ENCODE measurements at places on chromosomes 5 and 9.

DNA sequence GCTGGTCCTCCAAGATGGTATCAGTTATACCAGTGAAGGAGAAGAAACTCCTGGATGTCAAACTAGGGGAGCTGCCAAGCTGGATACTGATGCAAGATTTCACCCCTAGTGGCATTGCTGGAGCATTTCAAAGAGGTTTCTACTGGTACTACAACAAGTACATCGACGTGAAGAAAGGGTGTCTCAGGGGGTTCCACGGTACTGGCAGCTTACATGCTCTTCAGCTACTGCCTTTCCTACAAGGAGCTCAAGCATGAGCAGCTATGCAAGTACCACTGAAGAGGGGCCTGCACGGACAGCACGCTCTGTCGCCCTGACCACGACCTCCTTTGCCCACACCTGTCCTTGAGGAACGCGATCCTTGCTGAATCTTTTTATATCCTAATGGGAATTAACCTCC, 19.5 kb downstream of the ACTL7B start:
- DNase-seq, result no peak

DNA sequence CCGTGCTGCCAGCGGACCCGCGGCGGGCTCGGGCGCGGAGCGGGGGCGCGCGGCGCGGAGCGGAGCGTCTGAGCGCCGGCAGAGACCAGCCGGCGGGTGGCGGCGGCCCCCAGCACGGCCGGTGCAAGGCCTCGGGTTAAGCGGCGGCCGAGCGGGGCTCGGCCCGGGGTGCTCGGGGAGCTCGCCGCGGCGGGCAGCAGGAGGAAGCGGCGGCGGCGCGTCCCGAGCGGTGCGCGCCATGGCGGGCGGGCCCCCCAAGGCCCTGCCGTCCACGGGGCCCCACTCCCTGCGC, 150 bp downstream of the SNX30 start:
- no peak for DNase-seq

GRCh38 chr9:89740722-89741121, 135.9 kb downstream of the GADD45G start:
- no peak for DNase-seq

DNA sequence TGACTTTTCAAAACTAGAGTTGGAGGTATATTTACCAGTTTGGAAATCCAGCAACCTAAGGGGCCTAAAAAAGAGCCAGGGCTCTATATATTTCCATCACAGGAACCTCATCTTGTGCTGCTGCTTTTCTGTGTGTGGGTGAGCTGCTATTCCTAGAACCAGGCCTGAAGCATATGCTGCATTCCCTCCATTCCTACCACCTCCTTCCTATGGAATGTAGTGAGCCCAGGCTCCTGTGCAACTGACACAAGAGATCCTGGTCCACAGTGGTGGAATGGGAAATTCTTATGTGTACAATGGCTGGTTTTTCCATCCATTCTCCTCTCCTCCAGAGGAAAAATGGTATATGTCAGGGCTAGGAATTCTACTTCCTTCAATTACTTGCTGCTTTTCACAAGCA, 39.1 kb downstream of the SPEF2 start:
- DNase-seq, result no peak

DNA sequence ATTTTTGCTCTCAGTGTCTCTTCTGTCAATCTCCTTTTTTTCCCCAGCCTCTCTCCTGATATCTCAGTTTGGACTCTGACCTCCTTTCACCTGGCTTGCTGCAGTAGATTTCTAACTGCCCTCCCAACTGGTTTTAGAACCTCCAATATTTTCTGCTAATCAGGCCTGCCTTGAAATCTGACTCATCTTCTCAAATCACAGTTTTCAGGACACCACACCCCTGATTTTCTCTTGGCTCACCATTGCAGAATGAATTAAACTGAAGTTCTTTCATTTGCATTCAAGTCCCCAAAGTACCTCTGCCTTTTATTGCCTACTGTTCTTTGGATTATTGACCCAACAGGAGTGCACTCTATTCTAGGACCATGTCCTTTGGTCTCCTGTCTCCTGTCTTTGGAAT, 310.4 kb upstream of the TRPC7 start:
- DNase-seq, result no peak

DNA sequence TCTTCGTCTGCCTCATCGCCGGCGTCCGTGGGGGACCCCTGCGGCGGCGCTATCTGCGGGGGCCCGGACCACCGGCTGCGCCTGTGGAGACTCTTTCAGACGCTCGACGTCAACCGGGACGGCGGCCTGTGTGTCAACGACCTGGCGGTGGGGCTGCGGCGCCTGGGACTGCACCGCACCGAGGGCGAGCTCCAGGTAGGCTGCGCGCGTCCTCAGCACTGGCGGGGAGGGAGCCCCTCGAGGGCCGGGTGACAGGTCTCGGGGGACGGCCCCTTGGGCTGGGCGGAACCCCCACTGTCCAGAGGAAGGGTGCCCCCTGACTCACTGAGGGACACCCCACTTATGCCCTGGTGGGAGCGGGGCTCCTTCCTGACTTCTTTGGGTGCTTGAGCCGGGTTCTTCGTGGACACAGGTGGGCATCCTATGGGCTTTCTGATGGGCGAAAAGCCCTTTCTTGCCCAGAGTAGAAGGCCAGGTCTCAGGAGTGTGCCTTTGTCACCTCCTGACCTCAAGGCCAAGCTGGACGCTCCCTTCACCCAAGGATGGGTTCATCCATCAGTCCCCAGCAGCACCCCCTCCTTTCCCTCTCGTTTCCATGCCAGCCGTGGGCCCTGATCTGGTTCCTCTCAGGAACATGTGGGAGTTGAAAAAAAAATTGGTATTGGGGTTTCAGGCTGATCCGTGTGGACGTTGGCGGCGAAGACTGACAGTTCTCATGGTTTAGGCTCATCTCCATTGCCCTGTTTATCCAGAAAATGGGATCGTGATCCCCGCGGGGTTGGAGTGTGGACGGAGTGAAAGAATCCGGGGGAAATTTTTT, 564 bp downstream of the SLC25A25 start:
- DNase-seq, result no peak

DNA sequence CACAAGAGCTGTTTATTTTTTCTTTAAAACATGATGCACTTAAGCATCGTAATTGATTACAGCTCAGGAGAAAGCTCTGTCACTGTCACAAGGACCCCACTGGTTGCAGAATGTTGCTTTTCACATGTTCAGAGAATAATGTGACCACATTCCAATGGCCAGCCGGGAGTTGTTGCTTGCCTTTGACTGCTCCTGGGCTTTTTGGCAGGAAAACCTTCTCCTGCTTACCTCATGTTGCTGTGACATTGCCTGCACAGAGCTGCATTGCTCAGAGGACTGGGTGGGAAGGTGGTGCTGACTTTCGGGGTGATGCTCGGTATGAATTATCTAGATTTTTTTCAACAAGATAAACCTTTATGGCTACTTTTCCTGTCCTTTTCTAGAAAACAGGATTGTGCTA, 88.2 kb downstream of the PALM2AKAP2 start:
- no peak for DNase-seq

GRCh38 chr5:158761161-158761560, 338.6 kb downstream of the EBF1 start:
- no peak for DNase-seq

DNA sequence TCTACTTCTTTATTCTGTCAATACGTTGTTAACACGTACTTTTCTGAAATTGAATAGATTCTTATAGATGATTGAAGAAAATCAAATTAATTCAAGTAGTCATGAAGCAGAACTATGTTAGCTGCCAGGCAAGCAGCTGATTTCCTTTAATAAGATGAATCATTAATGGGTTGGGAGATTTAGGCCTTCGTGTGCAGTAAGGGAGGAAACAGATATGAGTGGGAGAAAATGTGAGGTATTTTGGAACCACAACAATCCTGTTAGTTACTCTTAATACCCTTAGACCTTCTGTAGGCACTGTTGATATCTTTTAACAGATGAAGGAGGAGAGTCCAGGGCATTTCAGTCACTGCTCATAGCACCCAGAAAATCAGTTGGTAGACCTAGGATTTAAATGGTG, 121.0 kb downstream of the AOPEP start:
- DNase-seq, result no peak

GRCh38 chr9:445033-445432, 230.4 kb downstream of the DOCK8 start:
- DNase-seq, result no peak

DNA sequence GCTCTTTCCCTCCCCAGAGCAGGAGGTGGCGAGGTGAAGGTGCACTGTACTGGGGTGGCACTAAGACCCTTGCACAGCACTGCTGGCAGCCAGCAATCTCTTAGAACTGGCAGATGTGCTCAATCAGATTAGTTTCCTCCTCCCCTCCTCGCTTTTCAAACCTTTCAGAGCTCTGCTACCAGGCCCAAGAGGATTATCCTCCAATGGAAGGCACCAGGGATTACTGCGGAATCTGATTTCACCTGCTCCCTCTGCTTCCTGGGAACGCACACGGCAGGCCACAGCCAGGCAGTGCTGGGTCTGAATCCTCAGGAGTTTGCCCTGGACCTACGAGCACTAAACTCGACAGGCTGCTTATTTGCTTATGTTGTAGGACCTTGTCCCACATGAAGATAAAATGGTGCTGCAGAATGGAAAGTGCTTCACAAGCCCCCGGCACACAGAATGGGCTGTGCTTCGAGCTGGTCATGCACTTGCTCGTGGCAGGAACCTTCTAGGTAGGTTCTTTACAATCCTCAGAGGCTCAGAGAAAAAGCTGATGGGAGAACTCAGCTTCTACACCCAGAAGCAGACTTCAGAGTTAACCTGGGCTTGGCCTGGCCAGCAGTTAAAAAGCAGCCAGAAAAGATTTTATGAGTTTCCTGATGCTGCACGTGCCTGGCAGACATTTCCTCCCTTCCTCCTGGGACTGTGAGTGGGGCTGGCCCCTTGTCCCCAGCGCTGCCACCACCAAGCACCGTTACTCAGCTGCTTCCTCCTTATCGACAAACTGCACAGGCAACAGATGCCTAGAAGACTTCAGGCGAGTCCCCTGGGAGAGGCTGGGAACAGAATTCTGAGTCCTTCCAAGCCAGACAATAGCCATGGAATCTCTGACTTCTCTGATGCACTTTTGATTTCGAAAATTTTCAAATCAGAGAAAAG, 33.1 kb downstream of the FABP6 start:
- no peak for DNase-seq

- no peak for DNase-seq
Measured at GRCh38 chr5:39742916-39743315, 318.1 kb upstream of the DAB2 start.

GRCh38 chr9:113633782-113634595, 170.5 kb downstream of the RGS3 start:
- DNase-seq, result no peak

DNA sequence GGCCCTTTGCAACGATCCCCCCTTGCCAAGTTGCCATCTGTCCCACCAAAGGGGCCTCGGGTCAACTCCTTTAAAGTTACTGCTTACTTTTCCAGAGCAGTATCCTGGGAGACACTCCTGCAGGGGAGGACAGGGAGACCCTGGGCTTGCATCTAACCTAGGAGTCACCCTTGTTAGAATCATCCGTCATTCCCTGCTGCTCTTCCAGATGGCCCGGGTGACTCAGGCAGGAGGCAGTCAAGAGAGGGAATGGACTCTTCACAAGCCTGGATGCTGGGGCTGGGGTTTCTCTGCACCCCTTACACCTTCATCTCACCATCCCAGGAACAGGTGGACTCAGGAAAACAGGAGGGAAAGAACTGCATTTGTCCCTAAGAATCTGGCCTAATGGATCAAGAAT, 175.6 kb downstream of the GABBR2 start:
- no peak for DNase-seq

GRCh38 chr5:170485616-170485911, 18.3 kb upstream of the KCNIP1 start:
- DNase-seq, result no peak

GRCh38 chr5:1794901-1795290, 4.7 kb downstream of the MRPL36 start:
- no peak for DNase-seq

- no peak for DNase-seq
Measured at GRCh38 chr9:89969881-89970639, 365.2 kb downstream of the GADD45G start.

GRCh38 chr9:88462191-88462590, 72.8 kb upstream of the NXNL2 start:
- no peak for DNase-seq

GRCh38 chr5:951940-952596, 56.5 kb upstream of the NKD2 start:
- no peak for DNase-seq

Measured in NCI-H345 (cell line).